GM23338 (cell line): ENCODE measurements at places on chromosomes 13 and 19. TPM values are rescaled to one million over a fixed set of nuclear protein-coding genes. Genes with fewer than 3 reads are reported as not detected.
A peak's percentile ranks its signal among the peaks of the same experiment; 100 is the strongest.

DNA sequence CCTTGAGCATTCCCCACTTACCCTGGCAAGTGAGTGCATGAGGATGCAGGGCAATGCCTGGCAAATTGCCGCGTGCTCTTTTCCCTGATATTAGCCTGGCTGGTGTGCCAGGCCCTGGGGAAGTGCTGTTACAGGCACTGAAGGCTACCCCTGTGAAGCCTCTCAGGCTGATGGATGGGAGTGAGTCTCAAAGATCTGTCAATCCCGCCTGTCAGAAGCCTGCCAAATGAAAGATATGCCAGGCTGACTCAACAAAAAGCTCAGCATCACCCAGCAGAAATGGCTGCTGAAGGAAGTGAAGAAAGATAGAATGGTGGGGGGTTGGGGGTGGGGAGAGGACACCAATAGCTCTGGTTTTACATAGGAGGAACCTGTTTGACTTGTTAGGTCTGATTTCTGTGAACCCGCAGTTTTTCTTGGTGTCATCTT lies 112.1 kb downstream of the LACC1 start:
- H3K4me3 ChIP-seq, result no peak overlapping the region
- peak; percentile 42 for DNase-seq
- peaks cover 13% of the 10 kb centered on the region for H3K4me1 ChIP-seq
- H3K27me3 ChIP-seq, result no peaks in the 10 kb centered on the region
- no peaks in the 10 kb centered on the region for H3K36me3 ChIP-seq

- H3K27me3 ChIP-seq, result no peaks in the 10 kb centered on the region
- H3K27ac ChIP-seq, result no peak overlapping the region; the same call in 1 of the 2 replicates
- peak; percentile 62 for DNase-seq
- H3K4me1 ChIP-seq, result 0 out of 2 replicates have a peak, but pooled peaks cover 4% of the 10 kb centered on the region
- no peaks in the 10 kb centered on the region for H3K36me3 ChIP-seq
Observed at GRCh38 chr13:94433055-94433961, 46.2 kb downstream of the DCT start.

ARL11 gene
- total RNA-seq, result 0.52 and 1.2 TPM in 2 replicates

DNA sequence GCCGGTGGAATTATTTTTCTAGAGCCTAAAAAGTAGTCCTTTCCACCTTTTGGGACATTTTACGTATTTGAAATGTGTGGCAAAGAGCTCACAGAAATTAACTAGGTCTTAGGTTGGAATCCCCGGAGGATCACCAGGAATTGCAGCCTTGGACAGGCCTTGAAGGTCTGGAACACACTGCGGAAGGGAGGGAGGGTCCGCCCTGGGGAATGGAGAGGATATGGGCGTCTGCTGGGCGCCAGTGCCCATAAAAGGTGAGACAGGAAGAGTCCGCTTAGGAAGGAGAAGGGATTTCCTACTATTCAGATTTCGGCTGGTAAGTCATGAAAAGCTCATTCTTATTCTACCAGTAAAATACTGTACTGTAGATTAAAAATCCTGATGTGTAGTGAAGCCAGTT lies 111.9 kb downstream of the COL4A2 start:
- no peaks in the 10 kb centered on the region for H3K36me3 ChIP-seq
- 0 out of 2 replicates have a peak overlapping the region, but pooled peaks have one; percentile 27 for H3K27ac ChIP-seq
- no peak overlapping the region for H3K4me3 ChIP-seq
- H3K4me1 ChIP-seq, result no peaks in the 10 kb centered on the region; the same call in 1 of the 2 replicates

KIR3DL2 gene
- total RNA-seq, result not detected in 2 replicates

GRCh38 chr13:107563099-107563925 lies 652.0 kb downstream of the LIG4 start:
- H3K4me3 ChIP-seq, result no peak overlapping the region
- H3K27me3 ChIP-seq, result no peaks in the 10 kb centered on the region
- H3K27ac ChIP-seq, result no peak overlapping the region
- peaks cover 26% of the 10 kb centered on the region for H3K4me1 ChIP-seq

ERICH4 gene
- total RNA-seq, result not detected in 2 replicates

ZNF154 gene
- total RNA-seq, result 7.3 and 10.1 TPM in 2 replicates

- H3K27me3 ChIP-seq, result no peaks in the 10 kb centered on the region
- H3K36me3 ChIP-seq, result peaks cover 29% of the 10 kb centered on the region
- H3K4me1 ChIP-seq, result peaks cover 3% of the 10 kb centered on the region; the same call in 1 of the 2 replicates
- H3K4me3 ChIP-seq, result no peak overlapping the region
- no peak for DNase-seq
Observed at GRCh38 chr19:48450863-48451262, 4.5 kb upstream of the KCNJ14 start.

- H3K27ac ChIP-seq, result no peak overlapping the region
- no peaks in the 10 kb centered on the region for H3K27me3 ChIP-seq
- DNase-seq, result no peak
- H3K36me3 ChIP-seq, result no peaks in the 10 kb centered on the region
Observed at GRCh38 chr19:3995607-3996006, 10.3 kb upstream of the EEF2 start.

DNA sequence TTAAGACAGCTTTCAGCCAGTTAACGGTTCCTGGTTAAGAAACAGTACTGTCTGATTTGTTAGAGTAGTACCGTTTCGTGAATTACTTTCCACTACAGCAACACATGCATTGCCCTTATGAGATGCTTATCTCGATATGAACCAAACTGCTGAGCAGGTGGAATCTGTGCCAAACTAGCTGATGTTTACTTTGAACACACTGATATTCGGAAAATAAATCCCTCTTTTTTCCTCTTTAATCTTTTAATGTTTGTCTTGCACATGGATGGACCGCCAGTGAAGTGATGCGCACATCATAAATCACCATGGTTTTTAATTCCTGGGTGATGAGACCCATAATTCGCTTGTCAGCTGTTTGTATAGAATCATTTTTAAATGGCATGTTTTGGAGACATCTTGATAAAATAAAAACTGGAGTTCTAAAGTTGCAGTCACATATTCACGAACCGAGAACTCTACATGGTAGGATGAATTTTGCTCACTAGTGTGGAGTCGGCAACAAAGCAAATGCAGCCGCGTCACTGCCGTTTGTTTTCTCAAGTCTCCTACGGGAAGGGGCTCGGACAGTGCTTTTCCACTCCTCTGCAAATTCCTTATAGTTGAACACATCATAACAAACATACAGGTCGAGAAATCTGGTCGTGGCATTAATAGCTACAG lies 1.1 kb downstream of the GJA3 start:
- no peaks in the 10 kb centered on the region for H3K36me3 ChIP-seq
- DNase-seq, result no peak
- peak overlapping the region; percentile 64 for H3K4me3 ChIP-seq
- peaks cover 12% of the 10 kb centered on the region for H3K4me1 ChIP-seq

GRCh38 chr13:60970736-60971135 lies 444.9 kb downstream of the PCDH20 start:
- DNase-seq, result no peak
- no peak overlapping the region for H3K27ac ChIP-seq
- peaks cover 8% of the 10 kb centered on the region; the same call in 1 of the 2 replicates for H3K4me1 ChIP-seq
- H3K36me3 ChIP-seq, result no peaks in the 10 kb centered on the region
- H3K27me3 ChIP-seq, result no peaks in the 10 kb centered on the region

RASAL3 gene
- total RNA-seq, result 1.3 and 1.9 TPM in 2 replicates

- peak; percentile 22 for DNase-seq
- no peak overlapping the region for H3K27ac ChIP-seq
- H3K4me3 ChIP-seq, result no peak overlapping the region
- no peaks in the 10 kb centered on the region for H3K27me3 ChIP-seq
- no peaks in the 10 kb centered on the region for H3K36me3 ChIP-seq
Observed at GRCh38 chr13:111411151-111411858, 90.9 kb downstream of the TEX29 start.

DNA sequence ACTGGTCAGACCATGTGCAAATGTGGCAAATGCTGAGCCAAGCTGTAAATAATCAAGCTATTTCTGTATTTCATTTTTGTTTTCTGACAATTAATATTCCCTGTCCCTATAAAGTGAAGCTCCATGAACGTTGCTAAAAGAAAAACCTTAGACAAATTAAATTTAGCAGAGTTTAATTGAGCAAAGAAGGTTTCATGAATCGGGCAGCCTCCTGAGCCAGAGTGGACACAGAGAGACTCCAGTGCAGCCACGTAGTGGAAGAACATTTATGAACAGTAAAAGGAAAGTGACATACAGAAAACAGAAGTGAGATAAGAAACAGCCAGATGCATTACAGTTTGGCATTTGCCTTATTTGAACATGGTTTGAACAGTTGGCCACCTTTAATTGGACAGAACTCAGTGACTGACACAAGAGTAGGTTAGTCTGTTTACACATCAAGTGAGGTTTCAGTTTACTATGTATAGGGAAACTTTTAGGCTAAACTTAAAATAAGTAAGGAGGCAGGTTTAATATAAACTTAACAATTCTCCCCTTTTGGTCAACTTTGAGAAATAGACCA lies 69.7 kb downstream of the UFM1 start:
- no peaks in the 10 kb centered on the region for H3K4me1 ChIP-seq
- H3K36me3 ChIP-seq, result no peaks in the 10 kb centered on the region

DNA sequence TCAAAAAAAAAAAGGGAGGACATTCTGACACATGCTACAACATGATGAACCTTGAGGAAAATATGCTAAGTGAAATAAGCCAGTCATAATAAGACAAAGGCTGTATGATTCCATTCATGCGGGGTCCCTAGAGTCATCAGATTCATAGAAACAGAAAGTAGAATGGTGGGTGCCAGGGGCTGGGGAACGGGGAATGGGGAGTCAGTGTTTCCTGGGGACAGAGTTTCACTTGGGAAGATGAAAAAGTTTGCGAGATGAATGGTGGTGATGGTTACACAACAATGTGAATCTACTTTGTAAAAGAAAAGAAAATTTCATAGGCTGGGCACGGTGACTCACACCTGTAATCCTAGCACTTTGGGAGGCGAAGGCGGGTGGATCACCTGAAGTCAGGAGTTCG lies 6.1 kb upstream of the CLEC4G start:
- H3K27me3 ChIP-seq, result no peaks in the 10 kb centered on the region
- H3K27ac ChIP-seq, result no peak overlapping the region
- no peaks in the 10 kb centered on the region for H3K4me1 ChIP-seq
- no peak for DNase-seq

DNA sequence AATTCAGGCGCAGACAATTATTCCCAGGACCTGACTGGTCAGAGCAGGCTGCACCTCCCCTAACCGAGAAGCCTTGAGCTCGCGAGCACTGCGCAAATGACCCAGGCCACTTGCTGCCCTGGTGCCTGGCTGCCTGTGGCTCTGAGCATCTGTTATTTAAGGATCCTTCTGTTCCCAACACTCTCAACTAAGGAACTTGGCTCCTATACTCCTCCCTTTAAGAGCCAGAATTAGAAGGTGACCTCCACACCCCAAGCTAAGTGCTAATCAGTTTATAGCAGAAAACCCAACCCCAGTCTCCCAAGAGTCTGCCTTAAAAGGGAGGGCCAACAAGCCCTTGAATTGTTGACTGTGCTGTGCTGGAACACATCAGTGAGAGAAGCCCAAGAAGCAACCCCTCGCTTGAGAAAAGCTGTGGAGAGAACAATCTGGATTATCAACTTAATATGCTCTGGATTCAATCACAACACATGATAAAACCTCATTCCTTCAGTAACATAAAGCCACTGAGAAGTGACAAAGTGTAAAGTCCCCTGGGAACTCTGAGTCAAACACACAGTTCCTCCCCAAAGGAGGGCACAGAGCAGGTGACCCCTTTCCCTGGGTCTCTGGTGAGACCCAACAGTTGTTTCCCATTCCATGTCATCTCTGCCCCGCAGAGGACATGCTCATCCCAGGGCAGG lies 14.6 kb downstream of the AKAP8L start:
- H3K4me1 ChIP-seq, result no peaks in the 10 kb centered on the region; the same call in 1 of the 2 replicates
- no peaks in the 10 kb centered on the region for H3K36me3 ChIP-seq
- H3K4me3 ChIP-seq, result no peak overlapping the region

DNA sequence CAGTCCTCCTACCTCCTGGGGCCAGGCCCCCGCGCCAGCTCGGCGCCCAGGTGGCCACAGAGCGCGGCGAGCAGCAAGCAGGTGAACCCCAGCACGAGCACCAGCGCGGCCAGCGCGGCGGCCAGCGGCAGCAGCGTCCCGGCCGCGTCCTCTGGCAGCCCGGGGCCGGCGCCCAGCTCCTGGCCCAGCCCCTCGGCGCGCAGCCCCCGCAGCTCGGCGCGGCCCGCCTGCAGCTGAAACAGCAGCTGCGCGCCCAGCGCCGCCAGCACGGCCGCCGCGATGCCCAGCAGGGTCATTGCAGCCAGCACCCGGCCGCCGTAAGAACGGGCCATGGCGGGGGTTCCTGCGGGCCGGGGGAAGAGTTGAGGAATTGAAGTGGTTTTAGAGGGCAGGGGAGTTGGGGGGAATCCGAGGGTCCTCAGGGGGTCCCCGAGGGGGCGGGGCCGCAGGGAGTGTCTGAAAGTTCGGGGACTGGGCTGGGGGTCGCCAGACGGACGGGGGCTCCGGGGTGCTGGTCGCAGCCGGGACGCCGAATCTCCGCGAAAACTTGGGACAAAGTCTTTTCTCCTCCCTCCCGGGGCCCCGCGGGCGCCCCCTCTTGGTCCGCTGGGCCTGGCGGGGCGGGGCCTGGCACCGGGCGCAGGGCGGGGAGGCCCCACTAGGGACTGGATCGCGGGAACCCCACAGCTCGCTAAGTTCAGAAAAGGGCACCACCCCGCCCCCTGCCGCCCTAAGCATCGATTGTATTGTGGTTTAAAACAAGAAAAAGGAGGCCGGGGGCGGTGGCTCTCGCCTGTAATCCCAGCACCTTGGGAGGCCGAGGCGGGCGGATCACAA lies at the start of gene TMEM221:
Gene TMEM221 (minus strand): TSS at position 538 of the 837 bp plus-strand sequence. CDS start 206 bp downstream, at position 332.
- DNase-seq, result peak; percentile 80
- H3K4me1 ChIP-seq, result no peaks in the 10 kb centered on the region
- no peaks in the 10 kb centered on the region for H3K36me3 ChIP-seq
- H3K27me3 ChIP-seq, result peaks cover 28% of the 10 kb centered on the region
- H3K4me3 ChIP-seq, result peak within 1 kb of the TSS; percentile 73

DNA sequence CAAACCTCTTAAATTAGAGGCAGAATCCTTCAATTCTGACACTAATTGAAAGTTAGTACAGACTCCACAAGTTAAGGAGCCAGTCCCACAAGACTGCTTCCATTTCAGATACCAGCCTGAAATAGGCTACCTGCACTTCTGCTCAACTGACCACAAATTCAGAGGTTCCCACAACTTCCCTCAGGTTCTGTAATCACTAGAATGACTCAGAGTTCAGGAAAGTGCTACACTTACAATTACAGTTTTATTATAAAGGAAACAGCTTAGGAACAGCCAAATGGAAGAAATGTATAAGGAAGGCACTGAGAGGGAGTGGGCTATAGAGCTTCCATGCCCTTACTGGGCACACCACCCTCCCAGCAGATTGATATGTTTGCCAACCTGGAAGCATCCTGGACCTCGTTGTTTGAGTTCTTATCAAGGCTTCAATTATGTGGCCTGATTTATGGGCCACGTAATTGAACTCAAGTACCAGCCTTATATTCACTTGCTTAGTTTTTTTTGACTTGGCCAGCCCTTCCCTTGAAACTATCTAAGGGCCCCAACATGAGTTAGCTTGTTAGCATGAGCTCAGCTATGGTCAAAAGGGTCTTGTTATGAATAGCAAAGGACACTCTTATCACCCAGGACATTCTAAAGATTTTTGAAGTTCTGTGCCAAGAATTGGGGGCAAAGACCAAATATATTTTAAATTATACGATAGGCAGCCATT lies 25.9 kb downstream of the NBEA start:
- H3K4me3 ChIP-seq, result no peak overlapping the region
- peaks cover 8% of the 10 kb centered on the region; the same call in 1 of the 2 replicates for H3K4me1 ChIP-seq
- no peak overlapping the region for H3K27ac ChIP-seq
- peaks cover 4% of the 10 kb centered on the region; the same call in 1 of the 2 replicates for H3K36me3 ChIP-seq
- no peak for DNase-seq

CLASRP gene
- 78.7 and 92.3 TPM in 2 replicates for total RNA-seq

MYH14 gene
- 25.5 and 27.3 TPM in 2 replicates for total RNA-seq

- H3K4me1 ChIP-seq, result peaks cover 8% of the 10 kb centered on the region; the same call in 1 of the 2 replicates
- H3K36me3 ChIP-seq, result no peaks in the 10 kb centered on the region
- no peak overlapping the region for H3K27ac ChIP-seq
- H3K4me3 ChIP-seq, result peak overlapping the region; percentile 60
- H3K27me3 ChIP-seq, result peaks cover 14% of the 10 kb centered on the region
Observed at GRCh38 chr19:1064661-1065605, 2.0 kb upstream of the ARHGAP45 start.
